ENCODE measurements at places on chromosomes 4 and X.

DNA sequence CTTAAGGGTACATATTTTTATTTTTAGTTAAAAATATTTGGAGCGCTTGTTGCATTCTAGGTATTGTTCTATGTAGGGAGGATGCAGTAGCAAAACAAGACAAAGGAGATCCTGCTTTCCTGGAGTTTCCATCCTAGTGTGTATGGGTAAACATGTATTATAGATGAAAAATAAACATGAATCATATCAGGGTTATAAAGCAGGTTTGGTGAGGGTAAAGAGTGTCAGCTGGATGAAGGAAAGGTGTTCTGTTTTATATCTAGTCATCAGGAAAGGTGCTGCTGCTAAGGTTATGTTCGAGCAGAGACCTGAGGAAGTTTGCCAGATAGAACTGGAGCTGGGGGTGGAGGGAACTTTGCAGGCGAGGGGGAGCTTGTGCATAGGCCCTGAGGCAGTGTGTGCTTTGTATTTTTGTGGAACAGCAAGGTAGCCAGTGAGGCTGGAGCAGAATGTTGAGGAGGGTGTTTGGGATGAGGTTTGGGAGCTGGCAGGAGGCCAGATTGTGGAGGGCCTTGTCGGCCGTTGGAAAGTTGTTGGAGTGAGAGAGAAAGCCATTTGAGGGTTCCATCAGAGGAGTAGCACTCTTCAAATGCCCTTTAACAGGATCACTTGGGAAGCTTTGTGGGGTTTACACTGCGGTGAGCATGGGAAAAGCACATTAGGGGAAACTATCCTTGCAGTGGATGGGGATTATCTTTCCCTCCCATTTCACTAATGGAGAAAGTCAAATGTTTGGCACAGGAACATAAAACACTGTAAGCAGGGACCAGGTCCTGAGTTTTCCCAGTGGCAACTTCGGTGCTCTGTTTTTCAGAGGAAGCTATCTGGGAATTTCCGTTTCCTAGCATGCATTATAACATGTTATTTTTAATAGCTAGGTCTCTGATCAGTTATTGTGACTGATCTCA lies 35.9 kb downstream of the AFF1 start:
- no peak overlapping the region for H3K4me3 ChIP-seq
- no peaks in the 10 kb centered on the region for H3K36me3 ChIP-seq
- no peaks in the 10 kb centered on the region for H3K27me3 ChIP-seq
- H3K4me1 ChIP-seq: peaks cover 11% of the 10 kb centered on the region
- DNase-seq: no peak

GRCh38 chr4:17577665-17578481 lies 875 bp downstream of the LAP3 start:
- H3K4me1 ChIP-seq: peaks cover 21% of the 10 kb centered on the region
- DNase-seq: peak; percentile 27
- peaks cover 26% of the 10 kb centered on the region for H3K36me3 ChIP-seq
- peak overlapping the region; percentile 81 for H3K27ac ChIP-seq
- no peaks in the 10 kb centered on the region for H3K27me3 ChIP-seq

DNA sequence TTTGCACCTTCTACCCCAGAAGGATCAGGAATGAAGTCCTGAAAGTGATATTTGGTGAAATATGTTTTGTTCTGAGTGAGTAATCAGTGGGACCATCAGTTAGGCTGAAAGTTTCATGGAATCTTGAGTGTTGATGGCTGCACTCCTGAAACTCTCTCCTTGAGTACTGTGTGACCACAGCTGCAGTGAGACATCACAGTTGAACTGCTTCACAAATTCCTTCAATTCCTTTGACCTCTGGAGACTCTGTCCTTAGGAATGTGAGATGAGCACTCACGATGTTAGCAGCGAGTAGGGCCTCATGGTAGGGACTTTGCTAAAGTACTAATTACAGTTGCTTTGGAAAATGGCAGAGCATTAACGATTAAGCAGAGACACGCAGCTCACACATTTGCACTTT lies 142.9 kb upstream of the SLC4A4 start:
- no peaks in the 10 kb centered on the region for H3K36me3 ChIP-seq
- H3K27ac ChIP-seq: no peak overlapping the region

GRCh38 chrX:150574559-150575418 lies 6.4 kb downstream of the MTM1 start:
- peaks cover 2% of the 10 kb centered on the region for H3K36me3 ChIP-seq
- H3K27me3 ChIP-seq: no peaks in the 10 kb centered on the region
- peak overlapping the region; percentile 33 for H3K4me3 ChIP-seq
- no peak for DNase-seq
- H3K27ac ChIP-seq: no peak overlapping the region
- H3K4me1 ChIP-seq: peaks cover 52% of the 10 kb centered on the region
